HS-27A (cell line): ENCODE measurements at places on chromosomes 7 and 10.

- DNase-seq, result no peak
Observed at GRCh38 chr7:26608402-26608801, 256.0 kb downstream of the SKAP2 start.

DNA sequence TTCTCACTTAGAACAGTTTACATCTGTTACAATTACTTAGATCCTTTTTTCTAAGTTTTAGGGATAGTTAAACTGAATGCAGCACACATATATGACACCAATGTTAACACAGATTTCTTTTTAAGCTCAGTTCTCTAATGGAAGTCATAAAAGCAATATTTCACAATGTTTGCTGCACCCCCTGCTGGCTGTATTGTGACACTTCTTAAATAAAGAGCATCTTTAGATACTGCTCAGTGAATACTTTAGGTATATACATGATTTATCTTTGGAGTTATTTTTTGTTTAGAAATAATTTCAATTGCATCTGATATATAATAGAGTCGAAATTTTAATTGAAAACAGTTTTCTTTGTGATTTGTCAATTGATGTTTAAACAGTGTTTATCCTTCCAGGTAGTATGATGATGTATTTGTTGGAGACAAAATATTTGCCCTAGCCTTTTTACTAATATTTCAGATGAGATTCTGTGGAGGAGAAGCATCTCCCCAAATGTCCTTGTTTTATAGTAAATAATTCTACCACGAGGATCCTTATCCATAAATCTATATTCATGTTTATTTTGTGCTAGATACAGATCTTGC, 174.4 kb downstream of the ST7 start:
- DNase-seq, result no peak

- DNase-seq, result no peak
Observed at GRCh38 chr7:112252141-112252540, 45.6 kb downstream of the ZNF277 start.

DNA sequence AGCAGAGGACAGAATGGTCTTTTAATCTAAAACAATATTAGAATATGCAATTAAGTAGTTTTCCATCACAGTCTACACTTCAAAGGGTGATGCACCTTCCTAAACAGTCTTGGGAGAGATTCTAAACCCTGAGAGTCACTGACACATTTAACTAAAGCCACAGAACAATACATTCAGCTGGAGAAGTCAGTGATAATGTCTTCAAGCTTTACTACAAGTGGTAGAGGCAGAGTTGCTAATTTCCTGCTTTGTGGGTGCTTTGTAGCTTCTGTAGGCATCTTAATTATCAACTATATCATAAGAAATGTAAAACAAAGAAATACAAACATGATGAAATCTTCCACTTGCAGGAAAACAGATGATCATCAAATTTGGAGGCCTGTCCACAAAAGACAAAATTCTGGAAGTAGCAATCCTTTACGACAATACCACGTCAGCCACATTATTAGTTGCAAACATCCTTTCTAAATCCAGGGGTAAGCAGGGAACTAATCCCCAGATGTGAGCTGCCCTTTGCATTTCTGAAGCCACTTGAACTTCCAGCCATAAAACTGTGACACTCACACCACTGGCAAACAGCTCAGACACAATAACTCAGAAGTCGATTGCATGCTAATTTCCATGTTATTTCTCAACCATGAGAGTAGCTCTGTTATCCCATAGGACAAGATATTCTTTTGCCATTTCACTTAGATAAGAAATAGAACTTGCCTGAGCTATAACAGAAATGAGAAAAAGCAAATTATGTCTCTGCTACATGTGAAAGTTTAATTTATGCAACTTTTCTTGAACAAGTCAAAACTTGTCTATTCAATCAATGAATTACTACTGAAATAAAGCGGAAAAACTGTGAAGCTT, 212.2 kb downstream of the FAM107B start:
- no peak for DNase-seq

GRCh38 chr7:135508883-135509588, 866 bp downstream of the CNOT4 start:
- no peak for DNase-seq

GRCh38 chr7:131843898-131844331, 287.5 kb upstream of the PODXL start:
- DNase-seq, result no peak

GRCh38 chr7:121083790-121084251, 95.3 kb downstream of the CPED1 start:
- no peak for DNase-seq

DNA sequence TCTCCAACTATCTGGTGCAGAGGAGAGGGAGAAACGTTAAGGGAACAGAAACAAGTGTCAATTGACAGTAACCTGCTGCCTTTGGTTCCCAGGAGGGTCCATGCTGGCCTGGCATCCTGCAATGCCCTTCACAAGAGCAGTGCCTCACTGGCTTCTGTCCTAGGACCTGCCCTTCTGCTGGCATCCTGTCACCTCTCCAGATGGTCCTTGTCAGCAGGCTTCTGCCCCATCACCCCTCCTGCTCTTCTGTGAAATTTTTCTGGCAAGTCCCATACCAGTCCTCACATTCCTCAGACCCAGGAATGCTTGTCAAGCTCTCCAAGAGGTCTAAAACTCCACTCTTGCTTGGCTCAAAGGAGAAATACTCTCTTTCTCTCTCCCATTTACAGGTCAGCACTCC, 34.2 kb downstream of the C10orf67 start:
- no peak for DNase-seq

GRCh38 chr10:20040012-20040411, 223.8 kb downstream of the PLXDC2 start:
- DNase-seq, result no peak

DNA sequence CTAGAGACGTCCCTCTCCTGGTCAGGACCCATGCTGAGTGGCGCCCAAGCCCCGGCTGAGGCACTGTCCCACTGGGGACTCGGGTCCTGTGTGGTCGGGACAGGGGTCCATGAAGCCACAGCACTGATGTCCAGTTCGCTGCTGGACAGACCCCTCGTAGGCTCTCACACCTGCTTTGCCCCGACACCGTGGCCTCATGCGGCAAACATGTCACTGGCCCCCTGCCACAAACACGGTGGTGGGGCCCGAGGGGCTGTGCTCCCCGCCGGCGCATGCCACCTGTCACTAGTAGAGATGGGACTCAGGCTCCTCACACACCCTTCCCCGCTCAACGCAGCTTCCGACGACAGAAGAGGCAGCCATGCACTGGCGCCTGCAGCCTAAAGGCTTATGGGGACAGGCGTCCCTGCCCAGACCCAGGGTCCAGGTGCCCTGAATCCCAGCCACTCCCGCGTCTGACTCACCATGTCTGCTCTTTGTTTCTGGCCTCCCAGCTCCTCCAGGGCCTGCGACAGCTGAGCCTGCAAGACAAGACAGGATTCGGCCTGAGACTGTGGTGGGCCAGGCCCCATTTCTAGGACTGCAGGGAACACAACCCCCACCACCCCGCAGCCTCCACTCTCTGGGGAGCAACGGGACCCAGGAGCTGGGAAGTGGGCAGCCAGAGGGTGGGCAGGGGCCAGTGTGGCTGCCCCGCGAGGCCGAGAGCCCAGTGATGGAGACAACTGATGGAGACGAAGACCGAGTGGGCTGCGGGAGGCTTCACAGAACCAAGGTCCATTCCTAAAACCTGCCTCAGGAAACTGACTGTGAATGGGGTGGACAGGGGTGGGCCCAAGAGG, 230.9 kb downstream of the MAD1L1 start:
- DNase-seq, result no peak

DNA sequence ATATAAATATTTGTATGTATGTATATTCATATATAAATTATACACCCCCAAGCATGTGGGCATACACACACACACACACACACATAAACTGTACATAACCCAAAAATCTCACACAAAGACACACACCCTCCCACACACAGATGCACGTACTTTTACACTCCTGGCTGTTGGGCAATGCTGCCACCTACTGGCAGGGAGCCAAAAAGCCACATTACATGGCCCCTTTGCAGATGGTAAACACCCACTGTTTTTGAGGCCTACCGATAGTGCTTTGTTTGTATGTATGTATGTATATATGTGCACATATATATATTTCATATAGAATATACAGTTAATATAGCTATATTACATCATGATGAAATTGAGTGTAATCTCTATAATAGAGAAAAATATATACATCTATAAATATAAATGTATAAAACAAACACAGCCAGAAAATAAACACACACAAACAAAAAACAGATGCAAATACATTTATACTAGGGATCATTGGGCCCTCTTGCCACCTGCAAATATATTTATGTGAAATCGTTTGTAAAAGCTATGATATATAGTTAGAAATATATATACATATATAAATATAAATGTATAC, 120.1 kb upstream of the ACBD5 start:
- peak; percentile 24 for DNase-seq
